NCI-H2227 treated with DMSO at 0.1 percent for 48 hours (cell line): ENCODE measurements at places on chromosomes 13 and 19.

DNA sequence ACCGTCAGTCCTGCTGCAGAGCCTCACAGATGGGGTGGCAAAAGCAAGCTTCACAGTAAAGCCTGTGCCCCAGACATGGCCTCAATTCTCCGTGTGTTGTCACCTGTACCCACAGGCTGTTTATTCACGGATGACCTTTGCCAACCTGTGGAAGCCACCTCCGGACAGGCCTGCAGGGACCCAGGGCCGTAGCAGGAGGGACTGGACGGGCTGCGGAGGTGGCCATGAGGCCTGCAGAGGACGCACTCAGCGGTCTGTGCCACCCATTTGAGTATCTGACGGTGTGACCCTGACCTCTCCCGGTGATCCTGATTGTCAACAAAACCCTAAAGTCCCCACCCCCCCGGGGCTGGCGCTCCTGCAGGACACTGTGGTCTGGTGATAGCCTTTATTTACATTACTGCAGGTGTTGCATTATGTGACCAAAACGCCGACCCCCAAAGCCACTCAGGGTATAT is 7.8 kb upstream of the KLF16 start:
- DNase-seq = no peak

DNA sequence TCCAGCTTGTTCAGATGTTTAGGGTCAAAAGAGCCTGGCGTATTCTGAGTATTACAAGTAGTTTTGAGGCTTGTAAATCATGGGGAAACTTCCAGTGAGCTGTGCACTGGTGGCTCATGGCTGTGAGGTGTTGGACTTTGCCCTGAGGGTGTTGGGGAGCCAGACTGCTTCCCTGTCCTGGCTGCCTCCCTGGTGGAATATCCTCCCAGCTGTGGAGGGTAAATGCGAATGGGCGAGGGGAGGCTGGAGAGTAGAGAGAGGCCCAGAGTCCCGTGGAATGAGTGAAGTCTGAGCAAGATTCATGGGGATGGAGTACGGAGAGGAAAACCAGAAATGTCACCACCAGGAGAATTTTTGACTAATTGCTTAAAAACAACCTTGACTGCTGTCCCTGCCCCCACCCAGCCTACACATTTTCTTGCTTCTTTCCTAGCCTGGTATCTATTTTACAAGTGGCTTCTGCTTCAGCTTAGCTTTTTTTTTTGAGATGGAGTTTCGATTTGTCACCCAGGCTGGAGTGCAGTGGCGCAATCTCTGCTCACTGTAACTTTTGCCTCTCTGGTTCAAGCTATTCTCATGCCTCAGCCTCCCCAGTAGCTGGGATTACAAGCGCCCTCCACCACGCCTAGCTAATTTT is 3.7 kb downstream of the SNRPA start:
- DNase-seq = no peak

DNA sequence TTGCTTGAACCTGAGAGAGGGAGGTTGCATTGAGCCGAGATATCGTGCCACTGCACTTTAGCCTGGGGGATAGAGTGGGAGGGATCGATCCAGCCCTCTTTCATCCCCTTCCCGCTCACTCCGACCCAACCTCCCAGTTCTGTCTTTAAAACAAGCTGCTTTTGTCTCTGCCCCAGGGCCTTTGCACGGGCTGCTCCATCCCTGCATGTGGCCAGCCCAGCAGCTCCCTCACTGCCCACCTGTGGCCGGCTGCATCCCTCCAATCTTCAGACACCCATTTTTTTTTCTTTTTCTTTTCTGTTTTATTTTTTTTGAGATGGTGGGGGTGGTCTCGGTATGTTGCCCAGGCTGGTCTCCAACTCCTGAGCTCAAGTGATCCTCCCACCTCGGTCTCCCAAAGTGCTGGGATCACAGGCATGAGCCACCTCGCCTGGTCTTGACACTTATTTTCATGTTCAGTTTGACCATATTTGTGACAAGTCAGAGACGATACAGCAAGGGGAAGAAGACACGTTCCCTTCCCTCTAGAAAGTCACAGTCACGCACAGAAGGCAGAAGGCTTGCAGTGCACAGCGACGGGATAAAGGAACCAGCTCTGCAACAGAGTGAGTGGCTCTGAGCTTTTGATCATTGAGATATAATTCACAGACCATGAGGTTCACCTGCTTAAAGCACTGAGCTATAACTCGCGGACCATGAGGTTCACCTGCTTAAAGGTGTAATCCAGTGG is 31.8 kb downstream of the EFNA2 start:
- DNase-seq = no peak

DNA sequence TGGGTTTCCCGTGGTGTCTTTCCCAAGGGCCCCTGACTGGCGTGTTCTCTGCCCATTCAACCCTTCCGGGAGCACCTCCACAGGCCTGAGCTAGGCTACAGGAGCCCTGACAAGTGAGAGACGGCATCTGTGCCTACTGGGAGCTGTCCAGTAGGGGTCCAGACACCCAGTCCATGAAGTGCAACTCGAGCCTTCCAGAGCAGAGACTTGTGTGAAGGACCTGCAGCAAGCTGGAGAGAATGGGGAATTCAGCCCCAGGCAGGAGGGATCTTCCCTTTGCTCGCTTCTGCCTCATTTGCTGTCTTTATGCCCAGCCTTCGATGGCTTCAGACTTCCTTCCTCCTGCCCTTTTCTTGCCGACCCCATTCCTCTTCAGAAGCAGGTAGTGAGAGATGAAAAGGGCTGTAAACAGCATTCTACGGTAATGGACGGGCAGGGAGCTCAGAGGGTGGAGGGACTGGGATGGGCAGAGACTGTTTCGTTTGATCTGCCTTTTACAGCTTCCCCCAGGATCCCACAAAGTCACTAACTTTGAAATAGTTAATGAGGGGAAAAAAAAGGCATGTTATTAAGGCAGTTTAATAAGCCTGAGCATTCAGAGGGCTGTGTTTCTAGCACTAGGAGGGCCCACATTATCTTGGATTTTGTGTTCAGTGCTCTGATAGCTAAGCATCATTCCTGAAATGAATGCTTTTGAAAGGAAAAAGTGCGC is 327.6 kb downstream of the FGF9 start:
- DNase-seq = no peak

DNA sequence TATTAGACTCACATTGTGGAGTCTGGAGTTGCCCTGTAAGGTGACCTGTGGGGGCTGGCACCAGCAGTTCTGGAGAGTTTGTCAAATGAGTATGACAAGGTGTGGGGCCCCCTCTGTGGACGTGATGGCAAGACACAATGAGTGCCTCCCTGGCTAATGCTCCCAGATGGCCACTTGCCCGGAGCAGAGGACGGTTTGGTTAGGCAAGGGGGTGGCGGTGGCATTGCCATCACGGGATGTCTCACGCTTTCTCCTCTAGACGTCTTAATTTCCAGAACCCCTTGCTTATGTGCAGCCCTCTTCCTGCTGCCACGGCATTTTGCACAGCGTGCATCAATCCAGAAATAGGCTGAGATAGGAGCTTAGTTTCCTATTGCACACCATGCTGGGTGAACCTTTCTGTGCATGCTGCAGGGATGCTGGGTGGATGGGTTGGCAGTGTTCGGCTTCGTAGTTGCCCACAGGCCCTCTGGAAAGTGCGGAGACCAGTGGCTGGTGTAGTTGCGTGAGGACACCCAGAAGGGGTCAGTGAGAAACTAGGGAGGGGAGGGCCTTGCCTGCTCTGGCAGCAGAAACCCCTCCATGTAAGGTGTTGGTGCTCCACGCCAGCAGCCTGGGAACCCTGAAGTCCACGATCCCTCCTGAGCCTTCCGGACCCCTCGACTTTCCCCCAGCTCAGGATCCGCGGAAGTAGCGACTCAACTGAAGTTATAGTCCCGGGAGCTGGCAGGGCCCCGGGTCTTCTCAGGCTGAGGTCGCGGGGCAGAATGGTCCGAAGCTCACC is 18.1 kb upstream of the LRP3 start:
- DNase-seq = peak; percentile 86

DNA sequence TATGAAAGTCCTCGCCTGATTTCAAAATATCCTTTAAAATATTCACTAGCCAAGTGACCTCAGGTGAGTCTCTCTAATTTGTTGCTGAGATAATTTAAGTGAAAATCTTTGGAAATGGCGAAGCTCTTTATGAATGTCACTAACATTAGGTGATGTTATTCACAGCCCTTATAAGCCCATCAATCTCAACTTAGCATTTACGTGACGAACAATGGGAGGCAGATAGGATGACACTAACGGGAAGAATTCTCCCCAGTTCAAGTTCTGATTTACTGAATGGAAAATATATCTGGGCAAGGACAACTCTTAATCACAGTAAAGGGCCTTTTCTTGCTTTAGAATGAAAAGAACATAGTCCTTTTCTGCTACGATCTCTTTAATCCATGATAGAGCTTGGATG is 378.7 kb downstream of the LIG4 start:
- DNase-seq = no peak

DNA sequence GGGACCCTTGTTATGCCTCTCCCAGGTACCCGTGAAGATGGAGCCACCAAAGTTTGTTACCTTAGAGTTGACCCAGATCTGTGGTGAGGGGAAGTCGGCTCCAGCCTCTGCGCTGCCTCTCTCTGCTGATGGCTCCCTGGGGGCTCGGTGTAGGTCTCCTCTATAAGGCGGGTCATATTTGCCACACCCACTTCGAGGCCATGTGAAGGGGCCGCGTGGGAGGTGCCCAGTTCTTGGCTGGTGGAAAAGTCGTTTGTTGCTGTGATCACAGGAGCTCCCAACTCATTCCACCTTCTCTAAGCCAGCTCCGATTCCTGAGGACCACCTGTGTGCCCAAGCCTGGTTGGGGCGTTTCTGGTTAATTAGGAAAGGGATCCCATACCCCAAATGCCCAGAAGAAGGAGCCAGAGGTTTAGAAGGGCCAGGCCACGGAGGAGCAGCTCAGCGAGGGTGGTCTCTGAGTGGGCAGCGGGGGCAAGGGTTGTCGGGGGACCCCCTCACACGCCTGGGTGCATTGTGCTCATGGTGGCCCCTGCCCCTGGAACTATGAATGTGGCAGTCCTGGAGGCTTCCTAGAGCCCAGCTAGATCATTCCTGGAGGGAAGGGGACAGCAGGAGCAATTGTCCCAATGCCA is 296.5 kb downstream of the ZNF536 start:
- DNase-seq = no peak
